Activated naive CD8-positive, alpha-beta T cell treated with anti-CD3 and anti-CD28 coated beads, Interleukin-2, amount 50 U/mL, for 16 hours (primary cell): ENCODE measurements at places on chromosomes 3 and 15.

GRCh38 chr15:77075528-77075927, 4.6 kb upstream of the TSPAN3 start:
- no peak for DNase-seq

DNA sequence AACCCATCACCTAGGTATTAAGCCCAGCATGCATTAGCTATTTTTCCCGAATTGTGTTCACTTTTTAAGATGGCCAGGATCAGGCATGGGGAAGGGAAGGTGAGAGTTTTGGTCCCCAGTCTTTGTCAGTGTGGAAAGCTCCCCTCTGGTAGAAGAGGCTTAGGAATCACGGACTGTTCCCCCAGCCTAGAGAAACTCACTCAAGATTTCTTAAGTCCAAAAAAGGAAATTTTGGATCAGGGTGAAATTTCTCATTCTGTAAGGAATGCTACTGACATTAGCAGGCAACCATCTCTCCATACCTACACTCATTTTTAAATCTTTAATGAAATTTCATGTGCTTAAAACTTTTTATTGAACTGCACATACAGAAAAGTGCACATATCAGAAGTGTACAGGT, 70.3 kb upstream of the GALNT15 start:
- DNase-seq, result no peak

GRCh38 chr3:184739594-184740505, 28.0 kb upstream of the MAGEF1 start:
- DNase-seq, result no peak

GRCh38 chr15:73892446-73893226, 19.3 kb downstream of the TBC1D21 start:
- DNase-seq, result no peak

GRCh38 chr3:181757694-181758306, 46.1 kb downstream of the SOX2 start:
- DNase-seq, result no peak

DNA sequence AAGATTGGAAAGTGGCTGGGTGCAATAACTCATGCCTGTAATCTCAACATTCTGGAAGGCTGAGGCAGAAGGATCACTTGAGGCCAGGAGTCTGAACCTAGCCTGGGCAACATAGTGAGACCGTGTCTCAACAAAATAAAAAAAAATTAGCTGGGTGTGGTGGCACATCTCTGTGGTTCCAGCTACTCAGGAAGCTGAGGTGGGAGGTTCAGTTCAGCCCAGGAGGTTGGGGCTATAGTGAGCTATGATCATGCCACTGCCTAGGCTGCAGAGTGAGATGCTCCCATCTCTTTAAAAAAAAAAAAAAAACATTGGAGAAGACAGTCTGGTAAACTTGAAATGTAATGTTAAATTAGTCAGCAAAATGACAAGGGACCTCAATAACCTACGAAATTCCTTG, 57.9 kb downstream of the STAG1 start:
- DNase-seq, result no peak

GRCh38 chr15:36529296-36530011, 50.0 kb upstream of the CDIN1 start:
- no peak for DNase-seq

DNA sequence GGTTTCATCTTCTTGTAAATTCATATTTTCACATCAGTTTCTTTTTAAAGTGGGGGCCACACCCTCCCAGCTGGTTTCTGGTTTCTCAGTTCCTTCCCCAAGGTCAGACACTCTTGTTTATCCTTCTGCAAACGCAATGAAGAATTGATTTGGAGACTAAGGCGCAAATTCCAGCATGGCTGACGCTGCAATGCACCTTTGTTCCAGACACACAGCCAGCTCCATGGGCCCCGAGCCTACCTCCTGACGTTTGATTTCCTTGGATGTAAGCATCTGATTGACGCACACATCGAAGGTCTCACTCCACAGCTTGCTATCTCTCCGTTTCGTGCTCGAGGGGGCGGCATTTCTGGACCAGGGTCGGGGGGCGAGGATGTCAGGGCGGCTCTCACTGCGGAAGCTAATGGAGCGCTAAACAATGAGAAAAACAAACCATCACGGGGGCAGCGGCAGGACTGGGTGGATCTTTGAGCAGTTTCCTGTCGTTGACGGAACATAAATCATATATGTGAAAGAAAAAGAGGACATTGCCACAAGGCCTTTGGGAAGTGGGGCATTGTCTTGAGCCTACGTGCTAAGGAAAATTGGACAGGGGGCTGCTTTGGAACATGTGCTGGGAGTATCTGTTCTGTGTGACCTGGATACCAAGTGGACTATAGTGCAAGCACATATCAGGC, 46.9 kb downstream of the ARHGEF3 start:
- no peak for DNase-seq

- DNase-seq, result no peak
Measured at GRCh38 chr3:16841904-16842271, 42.9 kb upstream of the PLCL2 start.

DNA sequence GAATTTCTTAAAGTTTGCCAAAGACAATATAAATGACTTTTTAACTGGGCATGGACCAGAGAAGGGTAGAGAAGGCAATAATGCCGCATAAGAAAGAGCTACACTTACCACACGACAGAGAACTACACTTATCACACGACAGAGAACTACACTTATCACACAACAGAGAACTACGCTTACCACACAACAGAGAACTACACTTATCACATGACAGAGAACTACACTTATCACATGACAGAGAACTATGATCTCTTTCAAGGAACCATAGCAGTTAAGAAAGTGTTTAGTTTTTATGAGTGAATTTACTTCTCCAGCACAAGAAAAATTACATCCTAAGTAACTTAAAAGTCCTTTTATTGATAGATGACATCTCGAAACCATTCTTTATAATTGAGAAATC, 32.0 kb downstream of the DCUN1D1 start:
- no peak for DNase-seq

GRCh38 chr3:123388811-123389627, 59.9 kb downstream of the ADCY5 start:
- DNase-seq, result no peak

DNA sequence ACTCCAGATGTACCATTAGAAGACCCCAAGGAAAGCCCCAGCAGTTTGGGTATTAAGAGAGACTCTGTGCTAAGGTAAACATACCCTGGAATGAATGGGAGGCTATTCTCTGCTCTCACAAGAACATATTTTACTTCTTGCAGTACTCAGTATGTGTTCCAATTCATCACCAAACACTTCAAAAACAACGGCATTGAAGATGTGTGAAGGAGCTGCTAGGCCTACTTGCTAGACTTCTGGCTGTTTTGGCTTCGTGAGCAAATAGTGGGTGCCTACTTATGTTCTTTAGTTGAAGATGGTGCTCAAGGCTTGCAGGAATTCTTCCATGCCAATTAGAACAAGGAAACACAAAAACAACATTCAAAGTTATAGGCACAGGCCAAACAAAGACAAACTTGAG, 514.5 kb downstream of the ROBO1 start:
- no peak for DNase-seq

GRCh38 chr3:166425900-166426611, 588.8 kb upstream of the BCHE start:
- DNase-seq, result no peak

GRCh38 chr3:11996480-11996879, 7.7 kb upstream of the SYN2 start:
- DNase-seq, result no peak

- DNase-seq, result no peak
Measured at GRCh38 chr3:148202386-148202785, 495.3 kb upstream of the AGTR1 start.

DNA sequence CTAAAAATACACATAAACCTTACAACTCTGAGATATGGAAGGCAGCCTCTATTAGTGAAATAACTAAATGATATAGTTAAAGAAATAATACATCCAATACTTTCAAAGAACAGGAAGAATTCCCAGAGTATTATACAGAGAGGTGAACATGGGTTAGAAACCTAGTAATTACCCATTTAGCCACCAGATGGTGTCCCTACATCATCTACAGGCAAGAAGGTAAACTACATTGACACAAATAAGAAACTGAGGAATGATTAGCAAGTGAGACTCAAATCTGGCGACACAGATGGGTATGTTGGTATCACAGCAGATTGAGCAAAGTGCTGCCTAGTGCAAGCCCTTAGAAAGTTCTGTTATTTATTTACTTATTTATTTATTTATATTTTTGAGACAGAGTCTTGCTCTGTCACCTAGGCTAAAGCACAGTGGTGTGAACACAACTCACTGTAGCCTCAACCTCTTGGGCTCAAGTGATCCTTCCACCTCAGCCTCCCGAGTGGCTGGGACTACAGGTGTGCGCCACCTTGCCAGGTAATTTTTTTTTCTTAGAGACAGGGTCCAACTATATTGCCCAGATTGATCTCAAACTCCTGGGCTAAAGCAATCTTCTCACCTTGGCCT, 28.2 kb downstream of the NEK4 start:
- no peak for DNase-seq

DNA sequence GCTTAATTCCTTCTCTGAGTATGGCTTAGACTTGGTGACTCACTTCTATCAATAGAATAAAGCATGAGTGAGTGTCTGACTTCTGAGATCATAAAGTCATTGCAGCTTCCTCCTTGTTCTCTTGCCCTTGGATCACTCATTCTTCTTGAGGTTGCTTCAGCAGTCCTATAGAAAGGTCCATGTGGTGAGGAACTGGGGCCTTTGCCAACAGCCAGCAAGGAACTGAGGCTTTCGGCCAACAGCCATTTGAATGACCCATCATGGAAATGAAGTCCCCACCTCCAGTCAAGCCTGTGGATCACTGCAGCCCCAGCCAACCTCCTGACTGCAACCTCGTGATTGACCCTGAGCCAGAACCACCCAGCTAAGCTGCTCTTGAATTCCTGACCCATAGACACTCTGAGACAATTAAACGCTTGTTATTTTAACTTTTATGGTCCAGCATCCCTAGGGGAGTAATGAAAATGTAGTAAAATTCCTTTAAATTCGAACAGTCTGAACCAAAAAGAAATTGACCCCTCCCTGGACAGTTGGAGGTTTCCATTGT, 84.5 kb downstream of the WDR76 start:
- DNase-seq, result no peak

DNA sequence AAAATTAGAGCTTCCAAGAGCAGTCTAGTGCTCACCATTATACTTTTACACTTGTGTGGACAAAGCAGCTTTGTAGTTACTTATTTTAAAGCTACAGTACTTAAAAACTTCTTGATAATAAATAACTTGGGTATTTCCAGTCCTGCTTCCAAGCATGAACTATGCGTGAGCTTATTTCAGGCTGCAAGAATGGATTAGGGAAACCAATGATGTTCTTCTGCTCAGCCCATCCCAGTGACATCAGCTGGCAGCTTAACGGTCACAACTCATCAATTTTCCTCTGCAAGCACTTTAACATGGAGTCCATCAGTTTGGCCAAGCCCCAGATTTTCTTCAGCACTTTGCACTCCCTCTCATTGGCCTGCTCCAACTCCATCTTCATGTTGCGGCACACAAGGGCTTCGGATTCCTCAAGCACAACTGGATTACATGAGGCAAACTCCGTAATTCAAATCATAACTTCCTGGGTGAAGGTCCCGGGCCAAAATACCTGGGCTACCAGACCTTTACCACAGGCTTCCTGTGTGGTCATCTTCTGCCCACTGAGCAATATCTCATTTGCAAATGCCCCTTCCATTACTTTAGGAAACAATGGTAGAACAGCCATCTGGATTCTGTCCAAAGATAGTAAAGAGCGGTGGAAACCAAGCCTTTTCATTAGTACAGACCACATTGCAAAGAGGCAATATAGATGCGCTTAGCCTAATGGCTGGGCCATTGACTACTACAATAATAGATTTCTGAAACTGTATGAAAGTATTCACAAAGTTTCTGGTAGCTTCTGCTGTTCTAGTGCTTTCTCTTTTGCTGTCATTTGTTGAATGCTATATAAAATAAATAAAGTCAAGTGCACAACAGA, 87.5 kb upstream of the DAZL start:
- DNase-seq, result no peak

DNA sequence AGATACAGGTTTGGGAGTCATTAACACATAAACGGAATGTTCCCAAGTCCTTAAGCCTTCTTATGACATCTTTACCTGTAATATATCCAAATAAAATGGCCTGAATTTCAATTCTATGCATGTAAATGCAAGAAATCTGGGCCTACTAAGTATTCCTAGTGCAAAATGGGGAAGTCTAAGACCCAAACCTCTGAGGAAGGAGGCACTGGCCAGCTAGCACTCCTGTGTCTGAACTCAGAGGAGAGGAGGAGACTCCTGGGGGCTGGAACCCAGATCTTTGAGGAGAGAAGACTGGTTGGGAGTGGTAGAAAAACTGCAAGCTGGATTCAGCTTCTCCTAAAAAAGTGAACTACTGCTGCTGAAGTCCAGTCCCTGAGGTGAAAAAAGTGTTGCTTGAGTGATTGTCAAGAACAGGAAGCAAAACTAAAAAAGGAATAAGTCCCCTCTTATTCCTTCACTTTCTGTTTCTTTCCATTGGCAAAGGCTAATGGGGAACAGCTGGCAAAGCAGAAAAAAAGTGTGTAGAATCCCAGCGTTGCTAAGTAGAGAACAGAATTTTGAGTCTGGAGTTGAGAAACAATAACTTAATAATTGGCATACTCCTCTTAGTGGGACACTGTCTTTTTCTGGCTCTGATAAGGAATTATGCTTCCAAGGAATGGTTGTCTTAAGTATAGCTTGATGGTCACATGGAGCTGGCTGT, 54.8 kb upstream of the ATP2C1 start:
- DNase-seq, result no peak

GRCh38 chr3:170732660-170733245, 137.2 kb downstream of the RPL22L1 start:
- no peak for DNase-seq

GRCh38 chr3:164851204-164851603, 227.1 kb downstream of the SI start:
- no peak for DNase-seq

- DNase-seq, result no peak
Measured at GRCh38 chr3:197866035-197866434, 75.0 kb downstream of the LRCH3 start.

GRCh38 chr15:75335705-75336355, at the start of gene COMMD4:
Gene COMMD4 (plus strand): TSS chr15:75336063. CDS start chr15:75336090, 27 bp downstream.
- DNase-seq, result peak; percentile 62

GRCh38 chr3:171495413-171495812, 35.2 kb upstream of the TNIK start:
- DNase-seq, result no peak

- no peak for DNase-seq
Measured at GRCh38 chr3:69558912-69559311, 173.0 kb upstream of the FRMD4B start.

DNA sequence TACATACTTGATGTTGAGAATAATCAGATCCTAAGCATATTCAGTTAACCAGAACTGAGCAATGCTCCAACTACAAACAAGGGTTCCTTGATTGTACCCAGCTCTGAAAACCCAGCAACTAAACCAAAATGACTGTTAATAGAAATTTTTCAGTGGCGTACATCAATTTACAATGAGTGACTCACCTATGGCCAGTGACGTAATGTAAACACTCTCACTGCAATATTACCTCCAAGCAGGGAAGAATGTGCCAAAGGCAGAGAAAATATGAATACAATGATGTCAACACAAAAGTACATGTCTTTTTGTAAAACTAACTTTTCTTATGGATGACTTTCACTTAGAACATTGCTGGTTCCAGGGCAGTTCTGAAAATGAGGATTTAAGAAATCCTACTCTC, 611.3 kb downstream of the EDEM1 start:
- no peak for DNase-seq
